AG20443 (cell line): ENCODE measurements at places on chromosomes 6 and 20.

GRCh38 chr6:109800771-109801170 is 109.7 kb downstream of the FIG4 start:
- no peak for DNase-seq

GRCh38 chr6:2751871-2752270 is 1.1 kb upstream of the MYLK4 start:
- no peak for DNase-seq

- no peak for DNase-seq
These were observed 287.2 kb upstream of the SASH1 start for GRCh38 chr6:148055419-148055818.

- no peak for DNase-seq
These were observed 12.1 kb downstream of the DEFB123 start for GRCh38 chr20:31452575-31452974.

GRCh38 chr20:51542571-51543421 is at the start of gene NFATC2:
Gene NFATC2, minus strand, starts transcription at chr20:51542719. Its CDS starts 220 bp downstream, at chr20:51542499.
- DNase-seq = no peak

DNA sequence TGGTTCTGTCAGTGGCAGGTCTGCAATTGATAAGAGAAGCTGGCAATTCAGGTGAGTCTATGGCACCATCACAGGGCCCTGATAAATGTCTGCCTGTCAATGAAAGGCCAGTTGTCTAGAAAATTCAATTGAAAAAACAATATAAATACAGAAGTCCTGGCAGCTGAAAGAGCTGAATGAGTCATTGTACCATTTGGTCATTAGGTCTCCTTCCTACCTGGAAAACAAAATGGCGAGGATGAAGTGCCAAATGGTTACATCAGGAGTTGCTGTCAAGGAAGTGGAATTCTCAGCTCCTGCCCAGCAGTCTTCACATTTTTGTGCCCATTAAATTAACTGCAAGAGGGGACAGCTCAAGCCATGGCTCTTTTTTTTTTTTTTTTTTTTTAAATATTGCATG is 37.7 kb downstream of the PEX7 start:
- DNase-seq = no peak

GRCh38 chr6:161125591-161125990 is 134.0 kb downstream of the MAP3K4 start:
- no peak for DNase-seq

DNA sequence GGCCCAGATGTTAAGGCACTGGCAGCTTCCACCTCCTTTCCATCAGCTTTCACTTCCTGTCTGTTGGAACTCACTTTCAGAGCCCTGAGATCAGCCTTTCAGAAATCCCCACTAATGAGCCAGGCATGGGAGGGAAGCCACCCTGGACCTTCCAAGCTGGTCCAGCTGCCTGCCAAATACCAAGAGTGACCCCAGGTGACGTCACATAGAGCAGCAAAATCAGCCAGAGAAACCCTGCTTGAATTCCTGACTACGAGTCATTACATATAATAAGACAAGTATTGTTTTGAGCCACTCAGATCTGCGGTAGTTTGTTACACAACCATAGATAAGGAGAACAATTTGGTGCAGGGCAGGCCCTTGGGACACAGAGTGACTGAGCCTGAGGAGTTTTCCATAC is 556.0 kb upstream of the JAG1 start:
- DNase-seq = peak; percentile 90
